ENCODE measurements at places on chromosomes 7 and 10. TPM values are rescaled to one million over a fixed set of nuclear protein-coding genes. Genes with fewer than 3 reads are reported as not detected.

Gene ST8SIA6
- not detected for total RNA-seq

Gene ECHS1
- total RNA-seq, result 52.3 TPM

Gene STEAP1
- 32.6 TPM for total RNA-seq

Gene ACSL5
- 0.22 TPM for total RNA-seq
